Activated CD8-positive, alpha-beta memory T cell treated with anti-CD3 and anti-CD28 coated beads for 24 hours (primary cell): ENCODE measurements at places on chromosomes 4 and X.
A peak's percentile ranks its signal among the peaks of the same experiment; 100 is the strongest.

DNA sequence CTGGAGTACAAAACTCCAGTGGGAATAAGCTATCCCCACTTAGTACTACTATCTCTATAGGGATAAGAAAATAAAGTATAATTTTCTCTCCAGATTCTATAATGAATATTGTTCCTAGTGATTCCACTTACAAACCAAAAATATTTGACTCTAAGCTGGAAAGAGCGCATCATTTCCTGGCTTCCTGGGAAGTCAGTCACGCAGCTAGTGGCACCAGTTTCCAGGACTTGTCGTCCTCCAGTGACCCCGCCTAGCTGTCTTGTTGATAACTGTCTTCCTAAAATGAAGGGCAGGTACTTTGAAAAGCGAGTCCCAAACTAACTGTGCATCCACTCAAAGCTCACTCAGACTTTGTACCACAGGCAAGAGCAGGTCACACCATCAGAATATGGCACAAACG is 39.3 kb downstream of the LNX1 start:
- DNase-seq, result no peak

DNA sequence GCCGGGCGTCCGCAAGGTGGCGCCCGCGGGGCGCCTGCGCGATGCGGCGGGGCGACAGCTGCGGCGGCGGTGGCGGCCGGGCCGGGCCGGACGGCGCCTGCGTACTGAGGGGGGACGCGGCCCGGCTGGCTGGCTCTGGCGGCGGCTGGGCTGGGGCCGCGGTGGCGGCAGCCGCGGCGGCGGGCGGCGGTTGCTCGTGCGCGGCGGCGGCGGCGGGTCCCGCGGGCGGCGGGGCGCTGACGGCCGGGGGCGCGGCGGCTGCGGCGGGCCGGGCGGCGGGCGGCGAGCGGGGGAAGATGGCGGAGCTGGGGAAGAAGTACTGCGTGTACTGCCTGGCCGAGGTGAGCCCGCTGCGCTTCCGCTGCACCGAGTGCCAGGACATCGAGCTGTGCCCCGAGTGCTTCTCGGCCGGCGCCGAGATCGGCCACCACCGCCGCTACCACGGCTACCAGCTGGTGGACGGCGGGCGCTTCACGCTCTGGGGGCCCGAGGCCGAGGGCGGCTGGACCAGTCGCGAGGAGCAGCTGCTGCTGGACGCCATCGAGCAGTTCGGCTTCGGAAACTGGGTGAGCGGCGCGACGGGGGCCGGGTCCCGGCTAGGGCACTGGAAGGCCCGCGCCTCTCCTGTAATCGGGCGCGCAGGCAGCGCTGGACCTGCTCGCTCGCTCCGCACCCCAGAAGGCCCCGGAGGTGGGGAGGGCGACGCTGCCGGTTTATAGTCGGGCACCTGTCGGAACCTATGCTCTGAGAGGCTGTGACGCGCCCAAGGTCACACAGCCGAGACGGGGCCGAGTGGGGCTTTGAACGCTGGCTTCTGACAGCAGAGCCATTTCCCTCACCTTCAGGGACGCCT is at the start of gene TADA2B:
TADA2B (plus strand) TSS at position 89 of the 853 bp plus-strand sequence; CDS start at position 297, 208 bp downstream.
- peak; percentile 85 for DNase-seq

GRCh38 chr4:6943012-6943884 is 33.6 kb downstream of the TBC1D14 start:
- no peak for DNase-seq

GRCh38 chr4:114479595-114479994 is 119.0 kb upstream of the UGT8 start:
- DNase-seq, result no peak

DNA sequence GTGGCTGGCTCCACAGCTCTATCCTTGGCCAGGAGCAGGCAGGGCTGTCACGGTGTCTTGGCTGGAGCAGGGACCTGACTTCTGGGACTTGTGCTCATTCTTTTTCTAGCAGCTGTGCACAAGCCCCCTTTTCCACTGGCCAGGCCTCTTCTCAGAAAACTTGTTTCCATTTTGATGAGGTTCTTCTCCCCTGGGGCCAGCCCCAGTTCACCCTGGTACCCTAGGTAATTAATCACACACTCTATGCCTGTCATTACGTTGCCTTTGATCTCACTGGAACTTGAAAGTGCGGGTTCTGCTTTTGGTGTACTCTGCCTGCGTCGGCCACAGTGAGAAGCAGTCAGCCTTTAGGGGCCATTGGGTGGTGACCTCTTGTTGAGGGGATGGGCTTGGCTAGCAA is 26.6 kb downstream of the DRD5 start:
- DNase-seq, result no peak

GRCh38 chrX:2487366-2487765 is 13.4 kb downstream of the DHRSX start:
- DNase-seq, result no peak

- DNase-seq, result no peak
Observed at GRCh38 chrX:129116676-129117470, 406.4 kb downstream of the SMARCA1 start.

- DNase-seq, result no peak
Observed at GRCh38 chrX:85107407-85107806, 103.7 kb downstream of the APOOL start.

GRCh38 chr4:152190907-152191306 is 345.0 kb downstream of the FBXW7 start:
- DNase-seq, result no peak

DNA sequence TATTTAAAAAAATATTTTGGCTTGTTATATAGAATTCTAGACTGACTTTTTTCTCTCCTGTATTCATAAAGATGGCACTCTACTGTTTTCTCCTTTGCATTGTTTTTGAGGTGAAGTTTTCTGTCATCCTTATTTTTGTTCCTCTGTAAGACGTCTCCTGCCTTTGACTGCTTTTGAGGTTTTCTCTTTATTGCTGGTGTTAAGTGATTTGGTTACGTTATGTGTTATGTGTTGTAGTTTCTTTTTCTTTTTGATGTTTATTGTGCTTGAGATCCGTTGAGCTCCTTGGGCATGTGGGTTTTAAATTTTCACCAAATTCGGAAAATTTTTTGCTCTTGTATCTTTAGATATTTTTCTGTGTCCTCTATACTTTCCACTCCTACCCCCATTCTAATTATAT is 50.0 kb downstream of the KDM6A start:
- no peak for DNase-seq

DNA sequence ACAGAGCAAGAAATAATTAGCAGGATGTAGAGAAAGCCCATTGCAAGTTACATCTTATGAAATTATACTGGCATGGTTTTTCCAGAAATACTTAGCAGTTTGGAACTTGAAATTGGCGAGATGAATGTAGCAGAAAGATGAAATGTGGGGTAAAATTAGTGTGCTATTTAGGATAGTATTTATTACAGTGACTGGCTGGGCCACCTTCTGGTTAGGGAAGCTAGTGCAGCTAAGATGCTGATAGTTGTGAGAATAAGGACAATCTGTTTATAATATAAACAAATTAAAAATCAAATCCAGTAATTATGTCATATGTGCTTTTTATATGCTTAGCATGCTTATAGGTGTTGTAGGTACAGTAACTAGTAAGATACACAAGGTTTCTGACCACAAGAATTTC is 74.8 kb downstream of the IL15 start:
- no peak for DNase-seq

- no peak for DNase-seq
Observed at GRCh38 chrX:38112566-38112965, 106.2 kb downstream of the SYTL5 start.

DNA sequence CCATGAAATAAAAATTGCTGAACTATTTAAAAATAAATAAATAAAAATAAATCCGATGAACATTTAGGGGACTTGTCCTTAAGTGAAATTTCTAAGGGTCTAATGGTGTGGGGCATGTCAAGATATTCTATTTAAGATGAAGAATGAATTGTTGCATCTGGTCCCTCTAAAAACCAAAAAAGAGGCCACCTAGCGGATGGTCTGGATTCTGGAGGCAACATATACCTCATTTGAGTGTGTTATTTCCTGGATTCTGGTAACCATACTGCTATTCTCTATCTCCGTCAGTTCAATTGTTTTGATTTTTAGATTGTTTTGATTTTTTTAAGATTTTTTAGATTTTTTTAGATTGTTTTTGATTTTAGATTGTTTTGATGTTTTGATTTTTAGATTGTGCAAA is 28.3 kb downstream of the AGTR2 start:
- no peak for DNase-seq

DNA sequence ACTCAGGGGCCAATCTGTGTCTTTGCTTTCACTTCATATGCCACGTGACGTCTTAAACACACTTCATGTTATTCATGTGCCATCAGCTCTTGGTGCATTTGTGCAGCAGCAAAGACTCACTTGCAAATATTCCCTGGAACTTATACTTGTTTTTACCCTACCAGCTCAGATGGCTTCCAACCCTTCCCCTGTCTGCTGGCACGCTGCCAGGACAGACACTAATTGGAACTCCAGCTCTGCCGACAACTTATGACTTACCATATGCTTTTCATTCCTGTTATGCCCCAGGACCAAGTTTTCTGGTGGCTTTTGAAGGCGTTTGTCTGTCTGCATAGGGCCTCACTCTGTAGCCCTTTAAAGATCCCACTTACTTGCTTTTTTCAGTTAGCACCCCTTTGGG is 261.7 kb upstream of the GNPDA2 start:
- no peak for DNase-seq

GRCh38 chr4:168099195-168099594 is 6.9 kb downstream of the ANXA10 start:
- no peak for DNase-seq

GRCh38 chr4:139574641-139575040 is 18.6 kb upstream of the SETD7 start:
- DNase-seq, result no peak

- DNase-seq, result peak; percentile 63
Observed at GRCh38 chrX:17737710-17737985, 355 bp downstream of the SCML1 start.

DNA sequence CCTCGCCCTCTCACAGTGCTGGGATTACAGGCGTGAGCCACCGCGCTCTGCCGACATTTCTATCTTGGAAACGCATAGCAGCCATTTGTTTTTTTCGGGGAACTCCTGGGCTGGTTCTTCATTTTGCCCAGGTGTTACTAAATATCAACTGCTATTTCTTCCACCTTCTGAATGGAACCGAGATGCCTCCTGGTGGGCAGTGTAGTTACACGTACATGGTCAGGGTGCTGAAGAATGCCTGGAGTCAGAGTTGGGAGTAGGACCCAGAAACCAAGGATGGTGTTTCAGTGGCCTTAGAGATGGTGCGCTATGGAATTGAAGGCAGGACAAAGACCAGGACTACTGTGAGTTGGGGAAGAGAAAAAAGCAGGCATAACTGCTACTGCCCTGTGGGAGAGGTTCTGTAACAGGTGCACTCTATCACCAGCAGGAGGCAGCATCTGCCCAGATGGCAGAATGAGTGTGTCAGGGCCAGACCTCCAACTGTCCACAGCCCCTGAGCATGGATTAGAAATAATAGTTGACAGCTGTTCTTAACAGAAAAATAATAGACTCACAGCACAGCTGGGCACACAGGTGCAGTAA is 81.7 kb downstream of the ZC4H2 start:
- DNase-seq, result peak; percentile 69

DNA sequence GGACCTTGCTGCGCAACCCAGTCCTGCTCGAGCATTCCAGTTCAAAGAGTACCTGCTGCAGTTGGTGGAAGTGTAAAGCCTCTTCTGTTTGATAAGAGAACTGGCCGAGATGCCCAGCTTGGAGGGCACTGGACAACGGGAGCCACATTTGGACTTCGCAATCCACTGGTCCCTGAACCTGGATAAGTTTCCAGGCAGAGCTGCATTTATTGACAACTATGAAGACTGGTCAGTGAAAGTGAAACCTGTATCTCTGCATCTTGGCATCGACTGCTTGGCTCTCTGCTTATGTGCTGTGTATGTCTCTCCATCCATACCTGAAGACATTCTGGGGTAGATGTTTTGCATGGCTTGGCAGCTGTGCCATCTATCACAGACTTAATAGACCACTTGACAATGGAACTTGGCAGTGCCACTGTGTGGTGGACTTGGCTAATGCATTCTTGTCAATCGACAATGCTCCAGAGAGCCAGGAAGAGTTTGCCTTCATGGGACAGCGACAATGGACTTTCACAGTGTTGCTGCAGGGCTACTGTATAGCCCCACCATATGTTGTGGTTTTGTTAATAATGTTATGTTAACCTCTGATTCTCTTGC is 43.5 kb upstream of the ZBTB33 start:
- DNase-seq, result no peak
